Heart left ventricle (tissue), 16 donors: ENCODE measurements at places on chromosomes 4 and X. TPM values are rescaled to one million over a fixed set of nuclear protein-coding genes. Genes with fewer than 3 reads are reported as not detected.

DNA sequence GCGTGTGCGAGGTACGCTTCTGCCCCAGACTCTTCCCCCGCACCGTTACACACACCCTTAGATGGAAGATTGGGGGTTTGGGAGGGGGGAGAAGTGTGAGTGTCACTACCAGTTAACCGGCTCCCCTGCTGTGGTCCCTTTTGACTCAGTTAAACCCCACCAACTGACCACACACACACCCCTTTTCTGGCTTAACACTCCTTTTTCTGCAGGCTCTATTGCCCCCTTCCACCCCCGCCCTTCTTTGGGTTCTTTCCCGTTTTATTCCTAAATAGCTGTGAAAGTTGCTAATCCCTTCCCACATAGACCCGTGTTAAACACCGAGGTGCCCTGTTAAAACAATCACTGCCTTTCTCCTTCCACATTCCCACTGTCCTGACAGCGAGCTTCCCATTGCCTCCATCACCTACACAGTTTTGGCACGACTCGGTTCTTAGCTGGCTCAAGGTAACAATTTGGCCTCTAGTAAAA is 3.7 kb upstream of the NR3C2 start:
- H3K27me3 ChIP-seq = no peaks in the 10 kb centered on the region
- DNase-seq = no peak
- H3K4me1 ChIP-seq = peaks cover 36% of the 10 kb centered on the region
- peak overlapping the region; percentile 90 for H3K27ac ChIP-seq
- H3K4me3 ChIP-seq = peak overlapping the region; percentile 91

- H3K4me1 ChIP-seq = no peaks in the 10 kb centered on the region
- peaks cover 44% of the 10 kb centered on the region for H3K27me3 ChIP-seq
- H3K27ac ChIP-seq = no peak overlapping the region
- H3K4me3 ChIP-seq = no peak overlapping the region
- DNase-seq = no peak
Observed at GRCh38 chr4:81211956-81212355, 3.1 kb downstream of the PRKG2 start.

The BGN gene
- 59.6 TPM for total RNA-seq

The FGF13 gene
- 0.77 TPM for total RNA-seq

DNA sequence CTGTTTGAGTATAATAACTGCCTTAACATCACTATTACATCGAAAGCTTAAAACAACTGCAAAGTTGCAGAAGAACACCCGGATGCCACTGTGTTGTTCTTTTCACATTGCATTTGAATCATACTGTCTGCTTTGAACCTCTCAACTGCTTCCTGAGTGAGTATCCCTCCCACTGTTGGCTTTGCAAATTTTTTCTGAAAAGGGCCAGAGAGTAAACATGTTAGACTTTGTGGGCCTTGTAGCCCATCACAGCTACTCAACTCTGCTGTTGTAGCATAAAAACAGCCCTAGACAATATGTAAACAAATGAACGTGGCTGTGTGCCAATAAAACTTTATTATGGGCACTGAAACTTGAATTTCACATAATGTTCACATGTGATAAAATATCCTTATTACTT is 76.1 kb downstream of the NSG1 start:
- H3K4me1 ChIP-seq = no peaks in the 10 kb centered on the region
- no peaks in the 10 kb centered on the region for H3K27me3 ChIP-seq
- no peak overlapping the region for H3K4me3 ChIP-seq

- no peaks in the 10 kb centered on the region for H3K27me3 ChIP-seq
- no peak overlapping the region for H3K27ac ChIP-seq
- no peak for DNase-seq
- H3K4me1 ChIP-seq = peaks cover 7% of the 10 kb centered on the region
- no peaks in the 10 kb centered on the region for H3K36me3 ChIP-seq
- H3K4me3 ChIP-seq = no peak overlapping the region
Observed at GRCh38 chr4:146442801-146443200, 78.9 kb downstream of the SLC10A7 start.

- H3K27ac ChIP-seq = peak overlapping the region; percentile 32
- H3K4me3 ChIP-seq = no peak overlapping the region
- H3K4me1 ChIP-seq = peaks cover 72% of the 10 kb centered on the region
- no peak for DNase-seq
Observed at GRCh38 chr4:94489098-94489497, 37.4 kb downstream of the PDLIM5 start.

GRCh38 chr4:144666539-144667175 is 20.7 kb downstream of the HHIP start:
- H3K27me3 ChIP-seq = no peaks in the 10 kb centered on the region
- no peak overlapping the region for H3K27ac ChIP-seq
- no peak for DNase-seq
- no peaks in the 10 kb centered on the region for H3K36me3 ChIP-seq

DNA sequence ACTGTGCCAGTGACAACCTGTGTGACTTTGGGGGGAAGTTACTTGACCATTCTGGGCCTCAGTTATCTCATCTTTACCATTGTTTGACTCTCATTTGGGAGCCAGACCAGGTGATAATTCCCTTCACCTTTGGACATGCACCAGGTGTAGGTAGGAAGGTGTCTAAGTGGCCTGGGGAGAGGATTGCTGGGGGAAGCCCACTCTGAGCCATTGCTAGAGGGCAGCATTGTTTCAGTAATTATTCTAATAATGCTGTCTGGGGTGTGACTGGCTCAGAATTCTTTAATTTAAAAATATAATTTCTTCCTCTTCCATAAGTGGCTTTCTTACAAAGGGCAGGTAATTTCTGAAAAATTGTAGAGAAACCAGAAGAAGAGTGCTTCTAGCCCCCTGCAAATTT is 104.3 kb downstream of the RTL9 start:
- no peak overlapping the region for H3K4me3 ChIP-seq
- no peak for DNase-seq
- no peaks in the 10 kb centered on the region for H3K27me3 ChIP-seq
- H3K4me1 ChIP-seq = no peaks in the 10 kb centered on the region
- H3K27ac ChIP-seq = no peak overlapping the region

- no peaks in the 10 kb centered on the region for H3K4me1 ChIP-seq
- H3K36me3 ChIP-seq = no peaks in the 10 kb centered on the region
- H3K27ac ChIP-seq = no peak overlapping the region
- no peaks in the 10 kb centered on the region for H3K27me3 ChIP-seq
- H3K4me3 ChIP-seq = no peak overlapping the region
Observed at GRCh38 chr4:130131536-130131935, 1035.6 kb downstream of the C4orf33 start.

- no peak overlapping the region for H3K4me3 ChIP-seq
- no peaks in the 10 kb centered on the region for H3K36me3 ChIP-seq
- H3K27ac ChIP-seq = no peak overlapping the region
- no peaks in the 10 kb centered on the region for H3K4me1 ChIP-seq
- no peaks in the 10 kb centered on the region for H3K27me3 ChIP-seq
- no peak for DNase-seq
Observed at GRCh38 chrX:138690591-138690990, 20.9 kb downstream of the FGF13 start.

The TASL gene
- 5.2 TPM for total RNA-seq

The NAAA gene
- 9.9 TPM for total RNA-seq

GRCh38 chr4:10144966-10145365 is 28.4 kb upstream of the WDR1 start:
- H3K27me3 ChIP-seq = no peaks in the 10 kb centered on the region
- no peaks in the 10 kb centered on the region for H3K4me1 ChIP-seq
- no peak overlapping the region for H3K4me3 ChIP-seq
- no peak for DNase-seq
- no peaks in the 10 kb centered on the region for H3K36me3 ChIP-seq
- H3K27ac ChIP-seq = no peak overlapping the region

GRCh38 chr4:164783976-164784375 is 30.0 kb downstream of the SMIM31 start:
- no peaks in the 10 kb centered on the region for H3K4me1 ChIP-seq
- H3K27ac ChIP-seq = no peak overlapping the region
- no peaks in the 10 kb centered on the region for H3K36me3 ChIP-seq
- no peak overlapping the region for H3K4me3 ChIP-seq
- no peak for DNase-seq

The ADGRG4 gene
- total RNA-seq = not detected

DNA sequence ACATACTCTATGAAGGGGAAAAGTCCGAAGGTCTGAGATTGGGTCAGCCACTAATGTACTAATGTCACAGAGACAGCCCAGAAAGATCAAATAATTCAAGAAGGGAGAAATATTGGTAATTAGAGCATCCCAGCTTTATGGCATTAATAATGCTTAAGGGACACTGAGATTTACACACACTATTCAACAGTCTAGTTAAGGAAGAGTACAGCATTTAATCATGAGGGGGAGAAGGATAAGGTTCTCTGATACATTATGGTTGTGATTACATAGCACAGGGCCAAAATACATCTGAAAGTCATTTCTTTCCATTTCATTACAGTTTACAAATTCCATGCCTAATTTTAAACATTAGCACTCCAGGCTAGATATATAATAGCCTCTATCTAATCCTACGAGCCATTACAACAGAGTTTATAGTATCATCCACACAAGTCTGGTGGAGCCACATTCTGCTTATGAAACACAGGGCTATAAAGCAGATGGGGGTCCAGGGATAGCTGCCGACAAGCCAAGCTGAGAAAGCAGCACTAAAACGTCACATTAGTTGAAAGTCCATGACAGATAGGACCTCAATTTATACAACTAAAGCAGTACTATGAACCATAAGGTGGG is 108.0 kb upstream of the GRIA3 start:
- no peak overlapping the region for H3K27ac ChIP-seq
- no peaks in the 10 kb centered on the region for H3K36me3 ChIP-seq
- no peaks in the 10 kb centered on the region for H3K27me3 ChIP-seq
- DNase-seq = no peak

The UGT8 gene
- not detected for total RNA-seq

- no peak overlapping the region for H3K4me3 ChIP-seq
- no peaks in the 10 kb centered on the region for H3K36me3 ChIP-seq
- no peak for DNase-seq
- H3K27ac ChIP-seq = no peak overlapping the region
- no peaks in the 10 kb centered on the region for H3K27me3 ChIP-seq
Observed at GRCh38 chrX:132837126-132837525, 121.3 kb downstream of the HS6ST2 start.

The SLITRK2 gene
- 0.20 TPM for total RNA-seq

The ZMAT1 gene
- total RNA-seq = 4.3 TPM

The SERTM2 gene
- total RNA-seq = not detected

The SPACA5B gene
- not detected for total RNA-seq

GRCh38 chr4:138953961-138954371 is 61.6 kb upstream of the NOCT start:
- H3K27ac ChIP-seq = peak overlapping the region; percentile 61
- H3K27me3 ChIP-seq = no peaks in the 10 kb centered on the region

DNA sequence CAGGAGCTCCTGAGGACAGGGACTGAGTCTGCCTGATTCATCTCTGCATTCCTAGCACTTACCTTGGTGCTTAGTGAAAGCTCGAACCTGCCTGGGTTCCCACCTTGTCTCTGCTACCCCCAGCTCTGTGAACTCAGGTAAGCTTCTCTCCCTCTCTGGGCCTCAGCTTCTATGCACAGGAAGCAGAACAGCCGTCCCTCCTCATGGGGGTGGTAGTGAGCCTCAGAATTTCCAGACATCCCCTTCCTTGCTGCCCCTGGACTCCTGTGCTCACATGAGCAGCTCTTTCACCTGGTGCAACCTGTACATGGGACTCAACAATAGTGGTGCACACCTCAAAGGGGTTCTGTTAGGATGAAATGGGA is 50.8 kb downstream of the HTRA3 start:
- peak overlapping the region; percentile 94 for H3K27ac ChIP-seq
- no peak for DNase-seq
- no peak overlapping the region for H3K4me3 ChIP-seq
- peaks cover 37% of the 10 kb centered on the region for H3K4me1 ChIP-seq
- no peaks in the 10 kb centered on the region for H3K27me3 ChIP-seq

DNA sequence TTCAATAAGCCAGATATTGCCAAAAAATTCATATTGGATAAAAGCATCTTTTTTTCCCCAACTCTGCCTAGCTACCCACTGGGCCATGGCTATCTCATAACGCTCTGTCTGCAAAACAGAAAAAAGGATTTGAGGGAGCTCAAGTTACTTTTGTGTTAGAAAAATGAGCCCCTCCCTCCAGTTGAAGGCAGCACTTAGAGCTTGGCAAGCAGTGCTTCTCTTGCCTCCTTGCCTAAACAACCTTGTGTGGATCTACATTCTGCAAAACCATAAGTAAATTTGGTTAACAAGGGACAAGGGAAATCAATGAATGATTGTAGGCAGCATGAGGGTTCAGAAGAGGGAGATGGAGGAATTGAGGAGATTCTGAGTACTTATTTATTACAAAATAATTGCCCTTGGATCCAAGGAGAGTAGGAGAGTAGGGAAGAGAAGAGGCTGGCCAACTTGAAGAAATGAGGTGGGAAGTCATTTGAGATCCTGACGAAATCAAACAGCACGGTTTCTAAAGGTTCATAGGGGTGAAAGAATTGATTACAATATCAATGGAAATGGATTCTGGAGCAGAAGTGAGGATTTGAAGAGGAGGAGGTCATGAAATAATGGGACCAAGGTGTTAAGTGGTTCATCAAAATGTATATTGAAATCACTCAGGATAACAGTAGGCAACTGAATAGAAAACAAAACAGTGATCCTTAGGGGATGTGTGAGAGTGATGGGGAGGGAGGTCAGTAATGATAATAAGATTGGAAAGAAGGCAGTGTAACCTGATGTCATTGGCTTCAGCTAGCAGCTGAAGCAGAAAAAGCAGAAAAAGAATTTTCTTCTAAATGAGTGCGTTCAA is 434.8 kb upstream of the IGFBP7 start:
- H3K27me3 ChIP-seq = no peaks in the 10 kb centered on the region
- H3K4me1 ChIP-seq = no peaks in the 10 kb centered on the region
- DNase-seq = no peak
- no peak overlapping the region for H3K4me3 ChIP-seq
- H3K36me3 ChIP-seq = no peaks in the 10 kb centered on the region

The FATE1 gene
- not detected for total RNA-seq

GRCh38 chrX:103488332-103488731 is 31.0 kb downstream of the RAB40A start:
- DNase-seq = no peak
- no peak overlapping the region for H3K27ac ChIP-seq
- no peaks in the 10 kb centered on the region for H3K36me3 ChIP-seq
- H3K27me3 ChIP-seq = no peaks in the 10 kb centered on the region

DNA sequence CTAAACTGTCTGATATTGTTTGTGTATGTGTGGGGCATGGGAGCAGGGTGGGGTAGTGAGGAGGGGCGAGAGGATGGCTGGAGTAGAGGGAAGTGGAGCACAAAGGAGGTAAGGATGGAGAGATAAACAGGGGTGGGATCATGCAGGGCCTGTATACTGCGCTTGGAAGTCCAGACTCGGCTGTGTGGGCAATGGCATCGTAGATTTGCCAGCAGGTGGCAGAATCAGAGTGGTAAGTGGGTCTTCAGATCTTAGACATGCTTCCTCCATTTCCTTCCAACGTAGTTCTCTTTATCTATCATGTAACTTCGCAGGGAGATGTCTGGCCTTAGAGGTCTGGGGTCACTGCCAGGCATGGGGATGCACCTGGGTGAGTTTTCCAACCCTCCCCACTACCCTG is 155.5 kb downstream of the PDGFRA start:
- no peaks in the 10 kb centered on the region for H3K36me3 ChIP-seq
- no peak overlapping the region for H3K4me3 ChIP-seq
- no peak for DNase-seq
- no peak overlapping the region for H3K27ac ChIP-seq
- H3K27me3 ChIP-seq = no peaks in the 10 kb centered on the region
- H3K4me1 ChIP-seq = no peaks in the 10 kb centered on the region

- H3K27me3 ChIP-seq = no peaks in the 10 kb centered on the region
- peak overlapping the region; percentile 66 for H3K27ac ChIP-seq
- no peak for DNase-seq
- peaks cover 7% of the 10 kb centered on the region for H3K36me3 ChIP-seq
- peaks cover 28% of the 10 kb centered on the region for H3K4me1 ChIP-seq
Observed at GRCh38 chr4:1212546-1213335, 36.2 kb downstream of the CTBP1 start.

GRCh38 chrX:131783555-131784308 is 239.4 kb upstream of the STK26 start:
- H3K27me3 ChIP-seq = no peaks in the 10 kb centered on the region
- H3K36me3 ChIP-seq = no peaks in the 10 kb centered on the region
- H3K27ac ChIP-seq = no peak overlapping the region
- H3K4me3 ChIP-seq = peak overlapping the region; percentile 27
- no peak for DNase-seq
